ENCODE measurements at places on chromosomes 6 and 20. TPM values are rescaled to one million over a fixed set of nuclear protein-coding genes. Genes with fewer than 3 reads are reported as not detected.

DNA sequence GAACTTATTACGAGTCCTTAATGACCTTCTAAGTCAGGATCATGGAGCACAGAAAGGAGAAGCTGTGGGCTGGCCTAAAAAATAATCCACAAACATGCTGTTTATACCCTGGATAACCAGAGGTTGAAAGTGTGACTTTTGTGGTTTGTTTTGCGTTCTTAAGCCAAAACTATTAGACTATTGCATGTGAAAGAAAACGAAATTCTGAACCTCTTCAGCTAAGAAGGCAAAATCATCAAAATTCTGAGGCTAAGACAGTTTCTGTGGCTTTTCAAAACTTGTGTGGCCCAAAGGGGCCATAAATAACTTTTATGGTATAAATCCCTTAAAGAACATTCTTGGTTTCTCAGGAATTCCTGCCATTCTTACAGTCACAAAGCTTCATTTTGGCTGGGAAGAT is 251.0 kb downstream of the UST start:
- H3K4me3 ChIP-seq = no peak overlapping the region
- no peak for DNase-seq
- H3K36me3 ChIP-seq = no peaks in the 10 kb centered on the region

DNA sequence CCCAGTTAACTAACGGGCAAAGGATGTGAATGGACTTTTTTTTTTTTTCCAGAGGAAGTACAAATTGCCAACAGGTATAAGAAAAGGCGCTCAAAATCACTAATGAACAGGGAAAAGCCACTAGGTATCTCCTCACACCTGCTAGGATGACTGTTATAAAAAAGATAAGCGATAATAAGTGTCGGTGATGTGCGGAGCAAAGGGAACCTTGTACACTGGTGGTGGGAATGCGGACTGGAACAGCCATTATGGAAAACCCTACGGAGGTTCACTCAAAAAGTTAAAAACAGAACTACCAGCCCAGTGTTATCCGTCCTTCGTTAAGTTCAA is 787 bp upstream of the RAB32 start:
- H3K27me3 ChIP-seq = no peaks in the 10 kb centered on the region
- DNase-seq = no peak
- H3K4me3 ChIP-seq = peak overlapping the region; percentile 57
- no peaks in the 10 kb centered on the region for H3K36me3 ChIP-seq

- H3K27me3 ChIP-seq = no peaks in the 10 kb centered on the region
- H3K4me1 ChIP-seq = no peaks in the 10 kb centered on the region
- no peak overlapping the region for H3K4me3 ChIP-seq
- no peak overlapping the region for H3K27ac ChIP-seq
- no peak for DNase-seq
These were observed 28.9 kb downstream of the HTR1E start for GRCh38 chr6:86966271-86966670.

GRCh38 chr6:33414592-33415271 is 3.2 kb downstream of the CUTA start:
- H3K27ac ChIP-seq = peak overlapping the region; percentile 38
- peaks cover 45% of the 10 kb centered on the region for H3K4me1 ChIP-seq
- H3K4me3 ChIP-seq = no peak overlapping the region
- H3K36me3 ChIP-seq = peaks cover 32% of the 10 kb centered on the region

- no peaks in the 10 kb centered on the region for H3K36me3 ChIP-seq
- no peak overlapping the region for H3K27ac ChIP-seq
- DNase-seq = no peak
- peaks cover 25% of the 10 kb centered on the region for H3K27me3 ChIP-seq
- H3K4me1 ChIP-seq = peaks cover 6% of the 10 kb centered on the region
- H3K4me3 ChIP-seq = no peak overlapping the region
These were observed 148.0 kb downstream of the DHX35 start for GRCh38 chr20:39109933-39110818.

DNA sequence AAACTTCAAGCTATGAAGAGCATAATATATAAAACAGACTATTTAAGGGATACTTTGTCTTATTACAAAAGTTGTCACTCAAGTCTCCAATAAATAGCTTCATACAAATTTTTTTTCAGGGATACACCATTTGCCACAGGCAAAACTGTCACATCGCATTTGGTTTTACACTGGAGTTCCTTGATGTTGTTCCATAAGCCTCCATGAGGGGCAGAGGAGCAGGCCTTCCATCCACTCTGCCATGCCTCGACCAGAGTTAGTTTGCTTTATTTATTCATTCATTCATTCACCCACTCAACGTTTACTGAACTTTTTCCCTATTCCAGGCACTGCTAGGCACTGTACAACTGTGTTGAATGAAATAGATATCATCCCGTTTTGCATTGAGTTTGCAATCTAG is 246.6 kb downstream of the PHF3 start:
- H3K4me3 ChIP-seq = no peak overlapping the region
- no peaks in the 10 kb centered on the region for H3K27me3 ChIP-seq
- no peak for DNase-seq

GRCh38 chr6:134517145-134517658 is 199.3 kb upstream of the SGK1 start:
- peaks cover 23% of the 10 kb centered on the region for H3K4me1 ChIP-seq
- no peaks in the 10 kb centered on the region for H3K27me3 ChIP-seq
- peak overlapping the region; percentile 67 for H3K27ac ChIP-seq

DNA sequence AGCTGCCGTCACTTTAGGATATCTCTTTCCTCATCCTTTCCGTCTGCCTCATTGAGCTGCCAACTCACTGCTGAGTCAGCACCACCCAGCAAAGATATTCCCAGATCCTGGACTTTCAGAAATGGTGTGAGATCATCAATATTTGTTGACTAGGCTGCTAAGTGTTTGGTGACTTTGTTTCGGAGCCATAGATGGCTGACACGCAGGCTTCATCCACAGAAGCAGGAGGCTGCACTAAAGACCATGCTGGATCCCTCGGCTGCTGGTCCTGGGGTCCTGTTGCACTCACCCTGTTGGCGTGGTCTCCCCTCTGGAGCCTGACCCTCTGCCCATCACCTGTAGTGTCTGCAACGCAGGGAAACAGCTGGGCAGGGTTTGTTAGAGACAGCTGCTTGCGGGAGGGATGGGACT is 96.5 kb downstream of the ERMARD start:
- no peaks in the 10 kb centered on the region for H3K4me1 ChIP-seq
- DNase-seq = no peak
- no peak overlapping the region for H3K27ac ChIP-seq
- H3K27me3 ChIP-seq = no peaks in the 10 kb centered on the region

DNA sequence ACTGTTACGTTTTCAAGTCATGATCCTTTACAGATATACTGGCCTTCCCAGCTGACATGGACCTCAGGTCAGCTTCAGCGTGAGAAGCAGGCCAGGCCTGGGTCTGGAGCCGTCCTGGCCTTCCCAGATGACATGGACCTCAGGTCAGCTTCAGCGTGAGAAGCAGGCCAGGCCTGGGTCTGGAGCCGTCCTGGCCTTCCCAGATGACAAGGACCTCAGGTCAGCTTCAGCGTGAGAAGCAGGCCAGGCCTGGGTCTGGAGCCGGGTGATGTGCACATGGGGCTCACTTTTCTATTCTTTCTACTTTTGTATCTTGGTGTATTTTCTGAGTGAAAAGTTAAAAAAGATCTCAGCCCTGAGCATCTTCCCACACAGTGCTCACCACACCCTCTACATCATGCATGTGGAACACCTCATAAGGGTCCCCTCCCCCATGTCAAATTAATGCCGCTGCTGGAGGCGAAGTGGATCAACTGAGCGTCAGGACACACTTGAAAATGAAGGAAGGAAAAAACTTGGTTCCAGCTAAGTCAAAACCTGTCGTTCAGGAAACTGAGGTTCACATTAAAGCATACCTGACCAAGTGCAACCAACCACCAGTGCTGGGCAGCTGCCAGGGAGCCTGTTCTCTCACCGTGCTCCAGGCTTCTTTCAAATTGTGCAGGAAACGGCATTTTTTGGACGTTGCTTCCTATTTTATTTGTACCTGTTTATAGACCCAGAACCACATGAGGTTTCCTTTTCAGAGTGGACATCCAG is 32.2 kb downstream of the KIF25 start:
- no peak for DNase-seq
- H3K4me3 ChIP-seq = no peak overlapping the region
- no peaks in the 10 kb centered on the region for H3K4me1 ChIP-seq
- no peaks in the 10 kb centered on the region for H3K27me3 ChIP-seq
- no peaks in the 10 kb centered on the region for H3K36me3 ChIP-seq

DNA sequence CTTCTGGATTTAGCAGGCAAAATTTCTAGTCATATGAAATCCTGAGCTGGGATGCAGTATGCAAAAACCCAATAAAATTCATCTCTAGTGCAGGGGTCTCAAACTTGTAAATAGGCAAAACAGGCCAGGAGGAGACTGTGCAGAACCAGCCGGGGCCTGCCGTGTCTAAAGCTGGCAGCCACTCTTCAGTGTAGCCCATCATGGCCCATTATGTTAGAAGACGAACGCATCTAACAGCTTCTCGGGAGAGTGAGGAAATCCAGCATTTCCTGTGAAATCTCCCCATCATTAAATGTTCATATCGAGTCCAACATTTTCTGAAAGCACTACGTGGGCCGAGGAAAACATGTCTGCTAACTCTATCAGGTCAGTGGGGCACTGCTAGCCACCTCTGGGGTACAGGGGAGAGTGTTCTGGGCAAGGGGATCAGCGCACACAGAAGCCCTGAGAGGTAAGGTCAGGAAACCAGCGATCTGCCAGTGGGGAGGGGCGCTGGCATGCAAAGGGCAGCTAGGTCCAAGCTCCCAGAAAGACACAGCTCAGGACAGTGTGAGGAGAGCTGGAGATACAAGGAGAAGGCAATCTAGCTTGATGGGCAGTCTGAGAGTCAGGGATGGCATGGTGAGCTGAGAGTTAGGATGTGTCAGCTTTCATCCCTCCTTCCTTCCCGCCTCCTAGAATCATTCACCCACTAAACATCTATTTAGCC is 144.2 kb downstream of the PREX1 start:
- peak; percentile 31 for DNase-seq
- peak overlapping the region; percentile 69 for H3K27ac ChIP-seq
- no peak overlapping the region for H3K4me3 ChIP-seq
- H3K36me3 ChIP-seq = peaks cover 38% of the 10 kb centered on the region
- no peaks in the 10 kb centered on the region for H3K27me3 ChIP-seq
- peaks cover 61% of the 10 kb centered on the region for H3K4me1 ChIP-seq

DNA sequence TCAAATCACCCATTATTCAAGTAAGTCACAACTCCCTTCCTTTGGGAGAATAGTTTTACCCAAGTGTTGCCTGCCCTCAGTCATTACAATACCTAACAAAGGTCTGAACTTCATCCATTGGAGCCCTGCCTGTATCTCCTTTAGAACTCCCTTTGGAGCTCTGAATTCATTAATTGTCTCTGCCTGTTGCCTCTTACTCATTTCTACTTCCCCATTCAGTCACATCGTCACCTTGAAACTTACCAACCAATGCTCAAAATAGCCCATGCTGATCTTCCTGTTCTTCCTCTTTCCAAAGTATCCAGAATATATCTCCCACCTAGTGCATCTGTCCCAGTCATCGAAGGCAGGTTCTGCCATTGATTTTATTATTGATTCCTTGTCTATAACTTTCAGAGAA is 120.7 kb upstream of the ADGRF1 start:
- DNase-seq = no peak
- H3K27ac ChIP-seq = no peak overlapping the region
- H3K27me3 ChIP-seq = no peaks in the 10 kb centered on the region
- H3K4me1 ChIP-seq = no peaks in the 10 kb centered on the region

DNA sequence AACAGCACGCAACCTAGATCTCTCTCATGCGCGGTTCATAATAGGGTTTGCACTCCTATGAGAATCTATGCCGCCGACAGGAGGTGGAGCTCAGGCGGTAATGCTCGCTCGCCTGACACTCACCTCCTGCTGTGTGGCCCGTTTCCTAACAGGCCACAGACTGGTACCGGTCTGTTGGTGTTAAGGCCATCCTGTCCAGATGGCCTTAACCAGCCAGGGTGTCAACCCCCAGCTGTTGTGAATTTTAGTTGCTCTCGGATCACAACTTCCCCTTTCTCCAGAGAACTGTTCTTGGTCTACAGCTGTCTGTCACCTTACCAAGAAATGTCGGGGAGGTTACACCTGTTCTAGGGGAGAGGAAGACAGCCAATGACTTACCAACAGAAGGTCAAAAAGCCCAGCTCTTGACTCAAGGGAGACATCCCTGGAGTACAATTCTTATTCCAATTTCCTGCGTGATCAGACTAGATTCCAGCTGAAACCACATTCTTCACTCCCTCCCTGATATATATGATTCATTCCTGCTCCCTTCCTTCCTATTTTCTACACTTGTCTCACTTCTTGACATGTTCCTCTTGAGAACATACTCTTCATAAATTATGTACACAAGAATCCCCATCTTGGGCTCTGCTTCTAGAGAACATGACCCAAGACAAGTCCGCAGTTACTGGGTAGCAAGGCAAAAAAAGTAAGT is 23.1 kb upstream of the DNAAF9 start:
- no peaks in the 10 kb centered on the region for H3K36me3 ChIP-seq
- DNase-seq = peak; percentile 20
- H3K4me3 ChIP-seq = no peak overlapping the region
- no peak overlapping the region for H3K27ac ChIP-seq
- H3K27me3 ChIP-seq = no peaks in the 10 kb centered on the region
- no peaks in the 10 kb centered on the region for H3K4me1 ChIP-seq

DNA sequence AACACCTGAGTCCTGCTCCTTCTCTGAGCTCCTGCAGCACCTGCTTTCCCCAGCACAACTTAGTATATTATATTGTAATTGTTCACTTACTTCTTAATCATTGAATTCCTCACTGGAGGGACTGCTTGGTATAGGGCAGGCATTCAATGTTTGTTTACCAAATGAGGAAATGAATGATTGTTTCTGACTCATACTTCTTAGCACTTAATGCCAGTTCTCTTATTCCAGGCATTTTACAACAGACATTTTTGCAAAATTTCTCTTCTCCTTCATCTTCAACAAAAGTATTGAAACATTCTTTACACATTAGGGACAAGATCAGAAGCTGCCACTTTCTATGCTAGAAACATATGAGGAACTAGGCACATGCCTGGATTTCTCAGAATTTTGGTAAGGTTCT is 119.4 kb downstream of the TBX18 start:
- H3K4me3 ChIP-seq = no peak overlapping the region
- no peak overlapping the region for H3K27ac ChIP-seq
- peak; percentile 34 for DNase-seq
- no peaks in the 10 kb centered on the region for H3K27me3 ChIP-seq

GRCh38 chr6:163490826-163491577 is 76.5 kb downstream of the QKI start:
- DNase-seq = peak; percentile 89
- H3K4me3 ChIP-seq = no peak overlapping the region
- no peaks in the 10 kb centered on the region for H3K27me3 ChIP-seq
- H3K4me1 ChIP-seq = peaks cover 69% of the 10 kb centered on the region
- H3K27ac ChIP-seq = no peak overlapping the region

Gene KCNG1
- polyA plus RNA-seq = not detected

Gene SRXN1
- polyA plus RNA-seq = 32.1 TPM

Gene COMMD7
- 36.9 TPM for polyA plus RNA-seq

Gene KPNA5
- polyA plus RNA-seq = 1.5 TPM

Gene B3GAT2
- polyA plus RNA-seq = 0.06 TPM

Gene JPH2
- polyA plus RNA-seq = 9.1 TPM

Gene ZKSCAN4
- polyA plus RNA-seq = 1.8 TPM

Gene HTR1E
- 0.68 TPM for polyA plus RNA-seq

Gene PRDM13
- polyA plus RNA-seq = not detected

Gene SIRPB1
- 3.1 TPM for polyA plus RNA-seq
